ENCODE measurements at places on chromosomes 2 and 18. TPM values are rescaled to one million over a fixed set of nuclear protein-coding genes. Genes with fewer than 3 reads are reported as not detected.

The TPO gene
- total RNA-seq = not detected

The SALL3 gene
- under 0.01 TPM for total RNA-seq

The CCDC74A gene
- total RNA-seq = 3.1 TPM

The CAPN14 gene
- total RNA-seq = 0.34 TPM
